ENCODE measurements at places on chromosomes 6 and 20. TPM values are rescaled to one million over a fixed set of nuclear protein-coding genes. Genes with fewer than 3 reads are reported as not detected.

DNA sequence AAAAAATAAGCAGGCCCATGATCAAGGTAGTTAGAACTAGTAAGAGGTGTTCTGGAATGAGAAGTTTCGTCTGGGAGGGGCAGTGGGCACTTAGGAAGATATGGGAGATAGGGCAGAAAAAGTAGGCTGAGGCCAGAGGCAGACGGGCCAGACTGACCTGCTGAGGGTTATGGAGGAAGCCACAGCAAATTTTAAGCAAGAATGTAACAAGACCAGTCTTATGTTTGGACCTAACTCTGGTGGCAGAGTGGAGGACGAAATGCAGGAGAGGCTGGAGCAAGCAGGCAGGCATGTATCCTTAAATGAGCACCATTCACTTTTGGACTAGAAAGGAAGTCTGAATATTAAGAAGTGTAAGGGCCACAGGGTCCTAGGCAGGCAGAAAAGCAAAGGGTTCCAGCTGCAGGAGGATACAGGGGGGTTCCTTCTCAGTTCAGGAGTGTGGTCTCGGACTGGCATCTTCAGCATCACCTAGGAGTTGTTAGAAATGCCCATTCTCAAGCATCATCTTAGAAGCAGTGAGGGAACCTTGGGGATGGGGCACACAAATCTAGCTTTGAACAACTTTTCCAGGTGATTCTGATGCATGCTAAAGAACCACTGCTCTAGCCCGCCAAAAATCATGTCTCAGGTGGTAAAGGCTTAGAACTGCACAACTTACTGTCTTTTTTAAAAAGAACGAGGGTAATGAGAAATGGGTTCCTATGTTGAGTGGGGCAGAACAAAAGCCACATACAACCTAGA is 1.7 kb upstream of the DSTN start:
- DNase-seq = no peak

GRCh38 chr20:3783068-3783489 is 1.8 kb upstream of the SPEF1 start:
- no peak for DNase-seq

- no peak for DNase-seq
These were observed 11.6 kb downstream of the GPR31 start for GRCh38 chr6:167146135-167146534.

DNA sequence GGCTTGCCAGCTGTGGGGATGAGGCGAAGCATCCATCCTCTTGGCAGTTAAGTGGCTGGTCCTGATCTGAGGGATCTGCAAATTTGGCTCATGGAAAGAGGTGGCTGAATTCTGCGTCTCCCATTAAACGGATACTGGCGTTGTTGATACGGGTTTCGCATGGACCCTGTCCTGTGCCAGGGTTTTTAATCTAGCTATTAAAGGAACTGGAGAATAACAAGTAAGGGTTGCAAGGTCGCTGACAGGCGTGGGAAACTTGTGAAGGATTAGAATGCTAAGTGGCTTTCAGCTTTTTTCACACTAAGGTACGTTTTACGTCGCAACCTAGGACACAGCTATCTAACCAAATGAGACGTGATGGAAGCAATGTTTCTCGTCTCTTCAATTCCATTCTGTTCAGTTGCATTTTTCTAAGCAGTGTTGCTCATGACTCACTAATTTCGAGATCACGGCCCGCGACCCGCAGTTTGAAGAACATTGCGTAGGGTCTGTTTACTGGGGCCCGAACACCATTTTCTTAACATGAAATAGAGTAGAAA is 852 bp downstream of the GMNN start:
- DNase-seq = no peak

- no peak for DNase-seq
These were observed 318.9 kb downstream of the BTBD9 start for GRCh38 chr6:38320843-38321242.

DNA sequence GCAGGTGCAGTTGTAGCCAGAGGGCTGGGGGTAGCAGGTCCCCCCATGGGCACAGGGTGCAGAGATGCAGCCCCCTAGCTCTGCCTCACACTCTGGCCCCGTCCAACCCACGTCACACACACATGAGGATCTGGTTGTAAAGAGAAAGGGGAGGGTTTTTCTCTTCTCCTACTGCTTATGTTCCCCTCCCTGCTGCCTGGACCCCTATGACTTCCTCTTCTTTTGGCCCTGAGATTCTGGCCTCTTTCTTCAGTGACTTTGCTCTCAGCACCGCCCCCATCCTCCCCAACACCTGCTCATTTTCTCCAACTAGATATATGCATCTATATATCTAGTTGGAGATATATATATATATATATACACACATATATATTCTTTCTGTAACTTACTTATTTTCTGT is 9.7 kb downstream of the NOTCH4 start:
- DNase-seq = no peak

- DNase-seq = no peak
These were observed 29.4 kb downstream of the MRPL14 start for GRCh38 chr6:44097782-44098317.

GRCh38 chr6:152338335-152339125 is 298.6 kb downstream of the SYNE1 start:
- no peak for DNase-seq

The MYLK2 gene
- 0.34 TPM for total RNA-seq

The EPB41L1 gene
- total RNA-seq = 42.1 TPM

The STX11 gene
- total RNA-seq = 0.69 TPM

The E2F1 gene
- 30.9 TPM for total RNA-seq

The DEFB124 gene
- total RNA-seq = not detected
